Stimulated activated CD4-positive, alpha-beta T cell treated with anti-CD3 and anti-CD28 coated beads, TNF-alpha, amount 100 ng/mL, for 1 hour (primary cell): ENCODE measurements at places on chromosomes 1 and 21.

GRCh38 chr1:221462345-221462744 is 279.5 kb downstream of the DUSP10 start:
- DNase-seq = no peak

DNA sequence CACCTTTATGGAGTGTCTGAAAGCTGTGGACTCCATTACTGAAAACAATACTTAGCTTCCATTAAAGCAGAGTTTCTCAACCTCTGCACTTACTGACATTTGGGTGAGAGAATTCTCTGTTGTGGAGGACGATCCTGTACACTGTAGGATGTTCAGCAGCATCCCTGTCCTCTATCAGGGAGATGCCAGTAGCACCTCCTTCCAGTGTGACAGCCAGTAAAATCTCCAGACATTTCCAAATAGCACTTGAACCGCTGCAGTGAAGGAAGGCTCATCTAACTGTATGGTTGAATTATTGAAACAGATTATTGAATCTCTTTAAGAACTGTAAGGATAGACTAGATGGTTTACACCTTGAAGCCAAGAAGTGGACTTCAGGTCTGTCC is 3.1 kb downstream of the PRDM2 start:
- DNase-seq = no peak

- no peak for DNase-seq
Observed at GRCh38 chr1:93528412-93528811, 80.5 kb downstream of the FNBP1L start.

DNA sequence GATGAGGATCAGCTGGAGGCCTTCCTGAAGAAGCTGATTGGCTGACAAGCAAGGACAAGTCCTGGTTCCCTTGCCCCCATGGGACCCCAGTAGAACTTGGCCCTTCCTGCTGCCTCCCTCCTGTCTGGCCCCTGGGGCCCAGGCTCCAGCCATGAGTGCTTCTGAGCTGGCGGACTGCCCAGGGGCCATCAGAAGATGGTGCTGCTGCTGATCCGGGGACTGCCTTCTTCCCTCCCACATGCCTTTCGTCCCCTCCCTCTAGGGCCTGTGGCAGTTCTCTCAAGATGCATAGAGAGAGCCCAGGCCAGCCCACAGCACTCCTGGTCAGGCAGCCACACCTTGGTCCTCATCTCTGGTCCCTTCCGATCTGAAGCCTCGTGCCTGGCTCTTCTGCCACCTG is 57.9 kb upstream of the PRKACB start:
- no peak for DNase-seq

- no peak for DNase-seq
Observed at GRCh38 chr1:75671708-75672107, 52.8 kb upstream of the ACADM start.

DNA sequence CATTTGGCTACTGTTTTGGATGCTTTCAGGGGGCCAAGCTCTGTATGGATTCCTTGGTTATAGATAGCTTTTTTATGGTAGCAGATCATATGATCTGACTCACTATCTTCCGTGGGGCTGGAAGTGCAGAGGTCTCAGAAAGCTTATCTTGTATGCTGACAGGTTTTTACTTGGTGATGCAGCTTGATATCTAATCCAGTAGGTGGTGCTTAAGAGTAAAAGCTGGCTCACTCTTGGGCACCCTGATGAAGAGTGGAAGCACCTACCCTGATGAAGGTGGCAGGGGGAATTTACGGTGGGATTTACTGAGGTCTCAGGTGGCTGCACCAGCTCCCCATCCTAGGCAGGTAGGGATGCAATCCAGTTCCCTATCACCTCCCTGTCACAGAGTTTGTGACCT is 151.2 kb downstream of the PTBP2 start:
- DNase-seq = no peak

GRCh38 chr1:58157256-58157655 is 389.3 kb downstream of the OMA1 start:
- DNase-seq = no peak

GRCh38 chr1:40299366-40300248 is 17.5 kb downstream of the COL9A2 start:
- no peak for DNase-seq

- DNase-seq = no peak
Observed at GRCh38 chr1:226154593-226154992, 31.9 kb downstream of the ACBD3 start.

- DNase-seq = no peak
Observed at GRCh38 chr1:197017558-197018146, 40.3 kb downstream of the CFHR5 start.

- DNase-seq = no peak
Observed at GRCh38 chr1:50415235-50416149, 7.8 kb downstream of the DMRTA2 start.

GRCh38 chr1:46363121-46363520 is 22.5 kb downstream of the NSUN4 start:
- no peak for DNase-seq

DNA sequence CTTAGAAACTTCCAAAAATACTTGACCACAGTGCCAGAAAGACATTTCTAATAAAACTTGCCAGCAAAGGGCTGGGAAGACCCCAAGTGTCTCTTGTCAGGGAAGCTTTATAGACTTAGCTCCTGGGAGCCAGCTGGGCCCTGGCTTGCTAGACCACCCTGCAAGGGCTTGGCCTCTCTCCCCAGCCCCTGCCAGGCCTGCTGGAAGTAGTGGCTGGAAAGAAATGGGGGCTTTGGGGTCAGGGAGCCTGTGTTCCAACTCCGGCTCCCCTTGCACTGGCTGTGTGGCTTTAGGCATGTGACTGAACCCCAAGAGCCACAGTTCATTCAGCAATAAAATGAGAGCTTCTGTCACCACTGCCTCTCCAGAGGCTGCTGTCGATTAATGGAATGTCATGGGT is 31.1 kb downstream of the H3-3A start:
- no peak for DNase-seq

DNA sequence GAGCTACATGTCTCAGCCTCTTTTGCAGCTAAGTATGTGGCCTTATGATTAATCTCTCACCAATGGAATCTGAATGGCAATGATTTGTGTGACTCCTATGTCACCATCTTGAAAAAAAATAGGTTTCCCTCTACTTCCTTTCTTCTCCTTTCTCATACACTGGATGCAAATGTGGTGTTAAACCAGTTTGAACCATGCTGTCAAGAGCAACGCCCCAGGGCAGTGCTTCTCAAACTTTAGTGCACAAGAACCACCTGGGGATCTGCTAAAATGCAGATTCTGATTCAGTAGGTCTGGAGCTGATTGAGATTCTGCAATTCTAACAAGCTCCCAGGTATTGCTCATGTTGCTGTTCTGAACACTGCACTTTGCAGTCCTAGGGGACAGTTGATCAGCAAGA is 44.7 kb upstream of the ZNF644 start:
- DNase-seq = no peak

DNA sequence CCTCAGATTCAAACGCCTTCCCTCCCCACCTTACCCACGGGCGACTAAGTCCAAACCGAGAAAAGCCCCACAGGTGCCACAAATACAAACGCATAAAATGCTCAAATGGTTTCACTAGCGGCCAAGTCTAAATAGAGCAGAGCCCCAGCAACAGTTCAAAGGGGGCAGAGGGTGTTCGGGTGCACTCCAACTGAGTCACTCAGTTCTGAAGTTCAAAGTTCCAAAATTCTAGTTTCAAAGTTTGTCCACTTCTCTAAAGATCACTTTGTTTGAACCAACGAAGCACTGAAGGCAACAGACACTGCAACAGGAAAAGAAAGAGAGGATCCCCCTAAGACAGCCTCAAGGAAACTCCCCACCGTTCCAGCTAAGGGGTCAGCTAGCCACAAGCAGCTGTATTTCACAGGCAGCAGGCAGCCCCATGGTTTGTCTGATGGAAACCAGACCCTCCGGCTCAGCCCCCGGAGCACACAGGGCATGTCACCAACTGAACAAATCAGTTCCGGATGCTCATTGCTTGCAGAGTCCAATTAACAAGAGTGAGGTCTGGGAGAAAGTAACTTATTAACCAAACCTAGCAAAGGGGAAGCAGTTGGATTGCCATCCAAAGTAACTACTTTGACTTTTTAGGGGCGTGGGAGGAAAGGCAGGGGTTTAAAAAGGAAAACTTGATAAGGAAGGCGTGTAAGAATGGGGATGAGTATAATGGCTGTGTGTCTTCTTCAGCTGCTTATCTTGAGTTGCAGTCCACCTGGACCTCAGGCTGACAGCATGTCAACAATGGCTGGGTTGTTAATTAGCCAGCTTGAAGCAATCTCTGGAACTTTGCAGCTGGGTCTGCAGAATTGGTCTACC is 1423.9 kb upstream of the PRMT6 start:
- no peak for DNase-seq

DNA sequence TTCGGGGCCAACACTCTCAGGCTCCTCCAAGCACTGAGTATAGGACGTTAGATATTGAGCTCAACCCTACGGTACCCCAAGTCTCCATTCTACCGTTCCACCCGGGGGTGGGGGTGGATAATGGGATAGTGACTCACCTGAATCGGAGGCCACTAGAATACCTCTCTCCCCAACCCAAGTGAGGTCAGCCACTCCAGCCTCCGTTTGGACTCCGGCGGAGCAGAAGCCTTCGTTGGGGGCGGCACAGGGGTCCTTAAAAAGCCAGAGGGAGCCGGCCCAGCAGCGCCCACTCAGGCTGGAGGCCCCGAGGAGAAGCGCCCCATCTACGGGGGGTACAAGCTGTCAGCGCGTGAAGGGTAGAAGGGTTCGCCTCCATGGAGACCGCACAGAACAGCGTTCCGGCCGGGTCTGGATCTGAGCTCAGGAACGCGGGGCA is 556 bp downstream of the WDR77 start:
- DNase-seq = peak; percentile 19

DNA sequence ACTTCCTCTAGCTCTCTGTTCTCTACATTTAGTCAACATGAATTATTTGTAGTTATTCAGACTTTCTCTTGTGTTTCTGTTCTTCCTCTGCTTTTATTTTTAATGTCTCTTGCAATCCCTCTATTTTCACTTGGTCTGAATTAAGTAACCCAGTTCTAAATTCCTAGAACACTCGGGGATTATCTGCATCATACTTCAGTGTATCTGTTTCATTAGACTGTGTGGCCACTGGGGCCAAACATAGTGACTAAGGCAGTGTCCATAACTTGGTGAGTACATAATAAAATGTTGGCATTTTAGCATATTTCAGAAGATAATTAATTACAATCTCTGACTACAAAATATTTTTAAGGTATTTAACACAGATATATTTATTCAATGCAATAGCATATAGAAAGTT is 1087.2 kb upstream of the B3GALT2 start:
- DNase-seq = no peak

- DNase-seq = no peak
Observed at GRCh38 chr1:50527249-50527986, 104.2 kb upstream of the DMRTA2 start.

GRCh38 chr1:26072305-26072704 is 4.9 kb upstream of the TRIM63 start:
- DNase-seq = no peak

DNA sequence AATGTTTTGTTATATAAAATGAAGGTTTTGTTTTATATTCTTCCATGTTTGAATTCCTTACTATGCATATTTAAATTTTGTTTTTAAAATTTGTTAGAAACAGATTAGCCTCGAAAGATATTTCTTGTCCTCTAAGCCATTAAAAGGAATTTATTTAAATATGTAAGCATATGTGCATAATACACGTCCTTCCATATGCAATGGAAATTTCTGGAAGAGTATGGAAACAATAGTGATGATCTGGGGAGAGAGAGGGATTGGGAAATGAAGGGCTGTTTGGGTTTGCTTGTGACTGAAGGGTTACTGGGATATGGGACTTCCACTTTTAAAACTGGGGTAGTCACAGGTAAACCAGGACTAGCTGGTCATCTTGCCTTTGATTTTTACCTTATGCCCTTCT is 21.1 kb downstream of the ECHDC2 start:
- DNase-seq = no peak

DNA sequence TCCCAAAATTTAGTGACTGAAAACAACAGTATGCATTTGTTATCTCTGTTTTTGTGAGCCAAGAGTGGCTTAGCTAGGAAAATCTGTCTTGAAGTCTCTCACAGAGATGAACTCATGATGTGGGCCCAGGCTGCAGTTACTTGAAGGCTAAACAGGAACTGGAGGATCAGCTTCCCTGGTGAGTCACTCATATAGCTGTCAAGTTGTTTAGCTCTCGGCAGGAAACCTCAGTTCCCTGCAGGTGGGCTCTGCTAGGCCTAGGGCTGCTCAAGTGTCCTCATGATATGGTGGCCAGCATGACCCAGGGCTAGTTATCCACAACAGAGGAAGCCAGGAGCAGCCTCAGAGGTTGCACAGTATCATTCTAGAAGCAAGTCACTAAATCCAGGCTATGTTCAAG is 30.2 kb upstream of the DDX59 start:
- DNase-seq = no peak

DNA sequence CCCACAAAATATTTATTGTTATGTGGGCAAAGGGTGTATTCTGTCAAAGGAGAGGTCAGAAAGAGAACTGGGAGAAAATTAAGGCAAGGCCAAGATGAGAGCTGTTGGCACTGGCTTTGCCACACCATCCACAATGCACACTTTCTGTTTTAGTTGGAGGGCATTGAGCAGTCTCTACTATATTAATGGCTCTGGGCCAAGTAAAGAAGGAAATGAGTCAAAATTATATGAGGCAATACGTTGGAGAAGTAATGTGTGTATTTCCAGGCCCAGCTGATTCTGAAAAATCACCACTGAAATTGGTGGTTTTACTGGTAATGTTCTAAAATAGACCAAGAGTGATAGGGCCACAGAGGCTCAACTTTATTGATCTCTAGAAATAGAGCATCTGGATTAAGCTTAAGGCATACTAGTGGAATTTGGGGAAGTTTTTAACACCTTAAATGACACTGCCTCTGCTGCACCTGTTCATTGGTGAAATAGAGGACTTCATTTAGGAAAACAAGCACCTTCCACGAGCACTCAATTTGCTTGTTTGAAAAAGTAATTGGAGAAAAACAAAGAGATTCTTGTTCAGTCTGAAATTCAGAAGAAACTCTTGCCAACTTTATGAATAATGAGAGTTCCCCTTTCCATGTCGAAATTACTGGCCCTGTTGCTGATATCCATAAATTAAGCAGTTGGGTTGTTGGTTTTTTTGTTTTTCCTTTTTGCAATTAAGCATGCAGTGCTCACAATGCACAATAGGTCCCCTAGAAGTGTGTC is 424.9 kb downstream of the ADGRL2 start:
- no peak for DNase-seq

DNA sequence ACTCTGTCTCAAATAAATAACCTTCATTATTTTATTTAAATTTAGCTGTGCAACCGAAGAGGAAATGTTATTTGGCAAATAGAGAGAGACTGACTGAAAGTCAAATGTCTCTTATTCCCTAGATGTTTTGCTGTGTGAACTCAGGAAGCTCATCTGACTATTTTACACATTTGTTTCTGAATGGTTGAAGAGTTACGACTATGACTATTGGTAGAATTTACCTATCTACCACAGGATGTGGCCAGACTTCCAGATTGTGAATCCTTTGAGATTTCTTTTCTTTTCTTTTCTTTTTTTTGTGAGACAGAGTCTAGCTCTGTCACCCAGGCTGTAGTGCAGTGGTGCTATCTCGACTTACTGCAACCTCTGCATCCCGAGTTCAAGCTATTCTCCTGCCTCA is 5.3 kb upstream of the SDE2 start:
- DNase-seq = no peak

DNA sequence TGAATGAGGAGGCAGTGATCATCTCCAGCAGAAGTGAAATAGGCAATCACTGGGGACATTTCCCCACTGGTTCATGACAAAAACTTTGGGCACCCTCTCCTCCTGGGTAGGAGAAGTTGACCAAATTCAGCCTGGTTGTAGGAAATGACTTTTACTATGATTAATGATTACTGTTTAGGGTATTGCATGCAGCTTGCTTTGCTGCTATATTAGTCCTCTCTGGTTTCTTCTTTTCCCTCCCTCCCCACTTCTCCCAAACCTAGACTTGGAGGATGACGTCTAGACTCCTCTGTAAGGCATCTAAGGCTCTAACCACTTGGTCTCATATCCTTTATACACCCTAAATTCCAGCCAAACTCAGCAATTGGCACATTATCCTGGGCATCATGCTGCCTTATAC is 3.4 kb upstream of the RGS16 start:
- no peak for DNase-seq
